ENCODE measurements at places on chromosomes 7 and 10.

DNA sequence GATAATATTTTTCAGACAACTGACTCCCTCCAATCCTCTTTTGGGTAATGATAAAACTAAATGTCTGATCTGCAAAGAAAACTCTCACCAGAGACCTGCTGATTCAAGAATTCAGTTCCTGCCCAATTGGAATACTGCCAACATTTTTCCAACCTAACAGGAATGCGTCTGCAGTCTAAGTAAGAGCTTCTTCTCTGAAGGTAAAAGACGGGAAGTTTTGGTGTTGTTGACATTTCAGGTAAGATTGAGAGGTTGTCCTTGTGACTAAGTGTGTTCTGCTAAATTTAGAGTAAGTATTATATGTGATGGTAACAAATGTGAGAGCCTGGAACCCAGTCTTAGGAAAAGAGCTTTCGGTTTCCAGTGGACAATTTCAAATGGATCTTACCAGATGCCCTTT, 17.6 kb downstream of the IFIT5 start:
- DNase-seq = no peak

- DNase-seq = no peak
Observed at GRCh38 chr7:44258865-44259546, 58.2 kb downstream of the YKT6 start.

DNA sequence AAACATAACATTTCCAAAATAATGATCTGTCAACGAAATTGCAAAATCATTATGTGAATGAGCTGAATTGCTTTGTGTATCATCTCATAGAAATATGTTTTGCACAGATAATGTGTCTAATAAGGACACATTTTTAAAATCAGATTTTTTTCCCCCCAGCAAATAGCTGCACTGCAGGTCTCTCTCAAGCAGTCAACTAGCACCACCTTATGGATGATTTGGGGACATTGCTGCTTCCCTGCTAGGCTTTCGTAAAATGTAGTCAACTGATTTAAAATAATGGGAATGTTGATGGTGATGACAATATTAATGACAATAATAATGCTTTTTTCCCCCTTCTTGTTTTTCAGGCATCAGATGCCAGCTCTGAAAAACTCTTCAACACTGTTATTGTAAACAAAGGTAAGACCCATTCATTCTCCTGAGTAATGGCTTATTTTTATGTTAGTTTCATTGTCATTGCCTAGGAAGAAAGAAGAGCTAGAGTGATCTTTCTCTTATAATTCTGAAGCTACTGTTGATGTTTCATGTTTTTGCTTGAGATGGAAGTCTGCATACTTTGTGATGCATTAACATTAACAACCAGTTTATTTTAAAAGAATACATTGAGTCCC, 433.6 kb upstream of the GALNT17 start:
- peak; percentile 48 for DNase-seq

DNA sequence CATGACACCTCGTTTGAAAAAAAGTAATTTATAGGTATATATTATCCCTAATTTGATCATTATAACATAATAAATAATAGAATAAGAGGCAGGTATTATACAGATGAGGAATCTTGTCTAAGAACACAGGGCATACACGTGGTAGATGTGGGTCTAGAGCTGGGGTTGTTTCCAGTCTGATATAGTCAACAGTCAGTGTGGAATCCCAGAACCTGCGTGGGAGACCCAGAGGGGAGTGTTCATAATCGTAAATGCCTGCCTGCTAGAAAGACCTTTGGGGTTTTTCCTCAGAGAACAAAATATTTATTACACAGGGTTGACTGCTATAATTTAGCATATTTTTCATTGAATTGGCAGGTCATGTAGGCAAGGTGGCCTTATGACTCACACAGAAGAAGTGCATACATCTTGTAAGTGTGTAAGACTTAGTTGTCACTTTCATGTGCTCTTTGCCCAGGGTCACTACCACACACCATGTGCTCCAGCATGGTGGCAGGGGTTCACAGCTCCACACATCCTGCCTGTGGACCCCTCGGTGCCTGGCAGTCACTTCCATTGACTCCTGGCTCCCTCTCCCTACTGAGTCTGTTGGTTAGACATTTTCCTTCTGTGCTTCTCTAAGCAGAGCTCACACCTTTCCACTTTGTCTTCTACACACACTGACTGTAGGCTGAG, 94.9 kb upstream of the IKZF1 start:
- no peak for DNase-seq

DNA sequence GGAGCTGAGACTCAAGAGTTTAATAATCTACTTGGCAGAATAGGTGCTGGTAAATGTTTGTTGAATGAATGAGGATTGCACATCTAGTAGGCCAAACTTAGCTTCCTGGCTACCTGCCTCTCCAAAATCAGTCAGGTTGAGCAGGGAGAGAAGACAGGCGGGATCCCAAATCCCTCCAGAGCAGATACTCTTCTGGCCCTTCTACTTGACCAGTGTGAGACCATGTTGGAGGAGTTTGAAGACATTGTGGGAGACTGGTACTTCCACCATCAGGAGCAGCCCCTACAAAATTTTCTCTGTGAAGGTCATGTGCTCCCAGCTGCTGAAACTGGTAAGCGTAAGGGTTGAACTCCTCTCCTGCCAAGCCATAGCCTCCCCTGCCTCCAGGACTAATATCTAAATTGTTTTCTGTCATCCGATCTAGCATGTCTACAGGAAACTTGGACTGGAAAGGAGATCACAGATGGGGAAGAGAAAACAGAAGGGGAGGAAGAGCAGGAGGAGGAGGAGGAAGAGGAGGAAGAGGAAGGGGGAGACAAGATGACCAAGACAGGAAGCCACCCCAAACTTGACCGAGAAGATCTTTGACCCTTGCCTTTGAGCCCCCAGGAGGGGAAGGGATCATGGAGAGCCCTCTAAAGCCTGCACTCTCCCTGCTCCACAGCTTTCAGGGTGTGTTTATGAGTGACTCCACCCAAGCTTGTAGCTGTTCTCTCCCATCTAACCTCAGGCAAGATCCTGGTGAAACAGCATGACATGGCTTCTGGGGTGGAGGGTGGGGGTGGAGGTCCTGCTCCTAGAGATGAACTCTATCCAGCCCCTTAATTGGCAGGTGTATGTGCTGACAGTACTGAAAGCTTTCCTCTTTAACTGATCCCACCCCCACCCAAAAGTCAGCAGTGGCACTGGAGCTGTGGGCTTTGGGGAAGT, 2.2 kb upstream of the MBLAC1 start:
- DNase-seq = no peak

- DNase-seq = no peak
Observed at GRCh38 chr10:116826803-116827202, 22.5 kb upstream of the ENO4 start.

DNA sequence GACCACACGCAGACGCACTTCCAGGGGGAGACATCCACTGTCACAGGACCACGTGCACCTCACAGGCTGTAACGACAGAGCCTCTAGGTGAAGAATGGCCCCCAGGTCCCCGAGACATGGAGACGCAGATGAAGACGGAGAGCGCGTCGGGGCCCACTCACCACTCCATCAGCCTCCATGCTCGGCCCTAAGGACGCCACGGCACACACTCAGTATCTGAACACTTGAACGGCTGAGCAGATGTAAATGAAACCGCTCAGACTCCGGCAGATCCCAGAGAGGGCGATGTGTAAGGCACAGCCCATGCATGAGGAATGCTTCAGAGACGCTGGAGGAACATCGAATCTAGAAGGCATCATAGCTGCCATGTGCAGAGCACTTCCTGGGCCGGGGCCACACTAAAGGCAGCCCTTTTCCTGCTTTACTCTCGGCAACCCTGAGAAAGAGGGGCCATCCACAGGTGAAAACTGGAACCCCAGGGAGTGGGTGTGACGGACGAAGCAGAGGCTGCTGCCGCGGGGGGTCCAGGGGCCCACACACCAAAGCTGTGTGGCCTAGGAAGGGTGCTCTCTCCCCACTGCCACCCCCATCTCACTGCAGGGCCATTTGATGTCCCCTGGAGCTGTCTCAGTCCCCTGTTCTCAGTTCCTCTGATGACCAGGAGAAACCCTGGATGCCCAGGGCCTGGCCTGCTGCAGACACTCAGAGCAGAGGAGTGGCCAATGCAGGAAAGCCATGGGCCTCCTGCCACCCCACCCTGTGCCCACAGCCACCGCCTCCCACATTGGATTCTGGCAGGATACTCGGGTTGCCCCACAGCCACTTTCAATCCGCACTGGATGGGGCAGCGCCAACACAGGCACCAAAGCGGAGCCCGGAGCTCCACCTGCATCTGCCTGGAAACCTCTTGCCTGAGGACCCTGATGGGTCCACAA, 253.8 kb downstream of the MAD1L1 start:
- DNase-seq = no peak

- no peak for DNase-seq
Observed at GRCh38 chr10:4137299-4137698, 352.3 kb upstream of the KLF6 start.

GRCh38 chr10:107477266-107477665, 312.8 kb upstream of the SORCS1 start:
- no peak for DNase-seq

DNA sequence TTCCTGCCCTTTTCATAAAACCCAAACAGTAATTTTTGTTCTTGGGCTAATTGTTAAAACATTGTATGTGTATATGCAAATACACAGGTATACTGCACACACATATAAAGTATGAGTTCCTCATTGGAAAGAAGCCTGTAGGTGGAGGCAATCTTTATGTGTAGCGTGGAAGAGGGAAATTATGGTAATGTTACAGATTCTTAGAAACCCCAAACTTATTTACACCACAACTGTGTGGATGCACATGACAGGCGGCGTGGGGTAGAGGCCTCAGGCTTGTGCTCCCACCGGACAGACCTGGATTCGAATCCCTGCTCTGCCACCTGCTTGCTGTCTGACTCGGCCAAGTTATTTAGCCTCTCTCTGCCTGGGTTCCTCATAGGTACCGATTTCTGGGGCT, 223.0 kb downstream of the CELF2 start:
- DNase-seq = no peak

DNA sequence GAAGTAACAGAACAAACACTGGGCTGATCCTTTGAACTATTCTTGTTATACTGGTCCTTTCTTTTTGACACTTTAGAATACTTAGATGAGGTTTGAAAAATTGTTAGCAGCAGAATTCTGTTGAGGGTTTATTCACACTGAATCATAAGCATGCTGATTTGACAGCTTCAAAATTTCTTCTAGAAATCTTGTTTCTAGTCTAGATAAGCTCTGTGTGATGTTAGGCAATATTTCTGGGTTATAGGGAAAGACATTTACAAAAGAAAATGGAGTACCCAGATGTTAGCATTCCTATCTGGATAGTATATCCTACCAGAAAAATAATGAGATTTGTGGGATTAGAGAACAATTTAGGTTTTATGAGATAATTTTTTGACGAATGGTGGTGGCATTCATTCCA, 12.1 kb downstream of the CSTF2T start:
- no peak for DNase-seq

- DNase-seq = no peak
Observed at GRCh38 chr7:84202855-84203254, 8.3 kb upstream of the SEMA3A start.

DNA sequence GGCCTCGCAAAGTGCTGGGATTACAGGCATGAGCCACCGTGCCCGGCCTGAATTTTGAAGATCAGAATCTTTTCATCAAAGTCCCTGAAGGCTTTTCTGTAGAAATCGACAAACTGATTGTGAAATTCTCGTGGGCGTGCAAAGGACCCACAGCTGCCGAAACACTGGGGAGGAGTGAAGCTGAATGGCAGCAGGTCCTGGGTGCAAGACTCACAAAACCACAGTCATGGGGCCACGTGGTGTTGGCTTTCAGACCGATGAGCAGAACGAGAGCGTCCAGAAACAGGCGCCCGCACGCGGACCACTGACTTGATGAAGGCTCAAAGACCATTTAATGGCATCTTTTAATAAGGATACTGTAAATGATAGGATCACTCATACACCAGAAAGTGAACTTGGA, 24.7 kb upstream of the PRKAR1B start:
- DNase-seq = no peak

GRCh38 chr10:91433620-91434019, 23.5 kb downstream of the HECTD2 start:
- DNase-seq = no peak

DNA sequence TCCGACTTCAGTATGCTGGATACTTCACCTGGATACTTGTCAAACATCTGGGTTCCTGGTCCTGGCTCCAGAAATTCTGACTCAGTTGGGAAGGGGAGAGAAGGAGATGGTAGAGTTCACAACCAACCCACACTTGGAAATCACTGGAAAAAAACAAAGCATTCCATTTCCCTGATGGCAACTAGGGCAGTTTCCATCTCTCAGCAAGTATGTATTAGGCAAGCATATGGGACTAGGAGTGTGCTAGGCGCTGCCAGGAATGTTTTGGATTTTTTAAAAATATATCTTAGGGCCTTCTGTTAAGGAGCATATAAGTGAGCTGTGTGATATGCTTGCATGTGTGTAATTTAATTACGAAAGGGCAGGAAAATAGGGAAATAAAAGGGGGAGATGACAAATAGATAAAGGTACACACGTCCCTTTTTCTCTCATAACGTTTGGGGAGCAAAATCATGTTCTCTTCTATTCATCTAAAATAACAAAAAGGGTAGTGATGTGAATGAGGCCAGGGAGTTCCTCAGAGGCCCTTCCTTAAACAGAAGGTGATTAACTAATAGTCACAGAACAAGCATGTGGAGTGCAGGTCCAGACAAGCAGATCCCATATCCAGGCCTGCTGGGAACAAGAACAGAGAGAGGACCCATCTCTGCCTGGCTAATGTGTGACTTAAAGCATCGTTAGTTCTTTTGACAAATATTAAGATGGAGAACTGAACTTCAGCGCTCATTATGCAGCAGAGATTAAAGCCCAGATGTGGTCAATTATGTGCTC, 64.5 kb upstream of the NFE2L3 start:
- DNase-seq = no peak

- DNase-seq = no peak
Observed at GRCh38 chr10:79020015-79020491, 48.7 kb upstream of the ZMIZ1 start.

DNA sequence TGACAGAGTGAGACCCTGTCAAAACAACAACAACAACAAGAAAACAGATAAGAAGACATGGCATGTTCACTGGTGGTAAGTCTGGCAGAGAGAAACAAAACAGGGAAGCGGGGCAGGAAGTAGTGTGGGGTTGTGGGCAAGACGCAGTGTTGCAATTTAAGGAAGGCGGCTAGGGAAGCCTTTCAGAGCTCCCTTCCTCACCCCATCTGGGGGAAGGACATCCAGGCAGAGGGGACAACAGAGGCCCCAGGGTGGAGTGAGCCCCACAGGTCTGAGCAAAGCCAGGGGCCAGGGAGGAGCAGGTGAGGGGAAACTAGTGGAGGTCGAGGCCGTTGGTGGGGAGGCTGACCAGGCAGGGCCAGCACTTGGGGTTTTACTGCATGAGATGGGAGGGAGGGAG, 16.8 kb downstream of the LAT2 start:
- DNase-seq = no peak

DNA sequence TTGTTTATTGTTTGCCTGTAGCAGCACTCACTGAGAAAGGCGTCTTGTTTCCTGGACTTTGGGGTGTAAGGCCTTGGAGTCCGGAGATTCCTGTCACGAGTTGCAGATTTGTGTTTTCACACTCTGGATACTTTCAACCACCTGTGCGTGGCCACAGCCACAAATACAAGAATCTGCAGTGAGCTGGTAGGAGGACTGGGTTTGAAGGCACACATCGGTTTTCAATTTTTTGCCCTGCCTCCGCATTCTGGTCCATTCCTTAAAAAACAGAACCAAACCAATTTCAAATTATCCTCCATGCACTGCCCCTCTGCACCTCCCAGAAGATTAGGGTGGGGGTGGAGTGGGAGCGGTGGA, 619 bp downstream of the EXOC4 start:
- no peak for DNase-seq
